ENCODE measurements at places on chromosomes 3 and 15.
A peak's percentile ranks its signal among the peaks of the same experiment; 100 is the strongest.

GRCh38 chr3:110314512-110315114 is 757.0 kb upstream of the NECTIN3 start:
- DNase-seq = peak; percentile 27

GRCh38 chr3:194306771-194307640 is 44.1 kb downstream of the CPN2 start:
- peak; percentile 43 for DNase-seq

GRCh38 chr15:96736384-96736783 is 405.9 kb downstream of the NR2F2 start:
- no peak for DNase-seq

DNA sequence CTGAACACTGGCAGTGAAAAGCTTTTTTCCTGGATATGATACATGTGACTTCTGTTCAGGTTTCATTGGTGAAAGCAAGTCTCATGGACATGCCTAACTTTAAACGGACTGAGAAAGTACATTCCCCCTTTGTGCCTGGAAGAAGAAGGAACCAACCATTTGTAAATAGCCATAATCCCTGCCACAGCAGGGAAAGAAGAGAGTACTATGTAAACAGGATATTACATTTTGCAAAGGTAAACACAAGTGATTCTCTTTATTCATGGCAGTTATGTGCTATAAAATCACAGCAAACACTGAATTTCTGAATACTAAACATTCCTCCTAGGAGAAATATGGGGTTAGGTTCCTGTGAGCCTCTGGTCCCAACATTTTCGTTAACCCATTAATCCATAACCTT is 46.8 kb downstream of the PRICKLE2 start:
- DNase-seq = no peak

DNA sequence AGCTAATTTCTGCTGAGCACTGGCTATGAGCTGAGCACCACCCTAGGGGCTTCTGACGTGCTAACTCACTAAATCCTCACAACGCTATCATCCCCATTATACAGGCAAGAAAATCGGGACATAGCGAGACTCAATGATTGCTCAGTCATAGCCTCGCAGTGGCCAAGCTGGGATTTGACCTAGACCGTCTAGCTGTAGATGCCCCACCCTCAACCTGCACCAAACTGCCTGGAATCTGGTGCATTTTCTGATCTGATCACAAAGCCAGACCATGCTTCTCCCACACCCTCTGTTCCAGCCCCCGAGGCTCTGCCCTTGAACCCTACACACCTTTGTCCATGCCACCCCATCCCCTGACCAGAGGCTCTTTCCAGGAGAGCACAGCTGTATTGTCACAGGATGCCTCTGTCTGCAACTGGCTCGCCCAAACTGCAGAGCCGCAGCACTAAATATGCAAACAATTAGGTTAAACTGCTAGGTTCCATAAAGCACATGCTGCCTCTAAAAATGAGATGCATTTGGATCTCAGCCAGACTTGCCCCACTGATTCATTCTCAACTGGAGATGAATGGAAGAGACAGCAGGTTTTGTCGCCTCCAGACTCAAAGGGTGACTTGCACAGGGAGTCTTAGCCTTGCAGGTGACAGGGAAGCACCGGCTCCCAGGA is 95.2 kb downstream of the NUP210 start:
- DNase-seq = no peak

DNA sequence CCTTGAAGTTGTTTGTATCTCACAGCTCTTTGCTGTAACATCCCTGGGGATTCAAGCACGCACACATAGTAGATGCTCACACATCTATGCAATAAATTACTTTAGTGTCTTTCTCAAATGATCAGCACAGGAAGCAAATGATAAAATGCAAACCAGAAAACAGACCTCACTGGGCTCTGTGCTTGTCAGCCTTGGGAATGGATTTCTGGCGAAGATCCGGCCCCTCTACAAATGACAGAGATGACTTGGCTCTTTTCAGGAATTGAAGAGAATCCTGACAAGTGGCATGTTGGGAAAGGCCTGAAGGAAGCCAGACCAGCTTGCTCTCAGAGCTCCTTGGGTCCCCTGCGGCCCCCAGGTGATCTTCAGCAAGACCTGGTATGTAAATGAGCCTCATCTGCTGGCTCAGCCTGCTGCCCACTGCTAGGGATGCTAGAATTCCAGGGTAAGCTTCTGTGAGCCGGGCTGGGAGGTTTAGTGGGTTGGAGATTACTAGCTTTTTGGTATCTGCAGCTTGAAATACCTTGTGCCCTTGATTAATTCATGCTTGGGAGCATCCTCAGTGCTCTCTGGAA is 54.1 kb downstream of the LPP start:
- no peak for DNase-seq

GRCh38 chr3:25386686-25387255 is 41.3 kb upstream of the RARB start:
- DNase-seq = no peak

- peak; percentile 83 for DNase-seq
These were observed 78.4 kb downstream of the IQSEC1 start for GRCh38 chr3:12994607-12995388.

DNA sequence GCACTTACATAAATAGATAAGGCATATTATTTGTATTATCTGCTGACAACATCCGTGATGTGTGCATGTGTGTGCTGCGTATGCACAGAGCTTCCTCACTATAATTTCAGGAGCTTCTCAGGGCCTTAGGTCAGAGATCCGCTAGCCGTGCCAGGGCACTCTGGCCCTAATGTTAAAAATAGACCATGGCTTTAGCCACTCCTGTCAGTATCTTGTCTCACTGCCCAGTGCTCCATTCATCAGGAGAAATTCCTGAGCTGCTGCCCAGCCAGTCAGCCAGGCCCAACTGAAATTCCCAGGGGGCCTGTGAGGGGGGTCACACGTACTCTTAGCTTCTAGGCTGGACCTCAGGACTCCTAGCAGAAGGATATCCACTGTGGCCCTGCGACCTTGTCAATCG is 70.0 kb upstream of the ABHD2 start:
- DNase-seq = no peak

DNA sequence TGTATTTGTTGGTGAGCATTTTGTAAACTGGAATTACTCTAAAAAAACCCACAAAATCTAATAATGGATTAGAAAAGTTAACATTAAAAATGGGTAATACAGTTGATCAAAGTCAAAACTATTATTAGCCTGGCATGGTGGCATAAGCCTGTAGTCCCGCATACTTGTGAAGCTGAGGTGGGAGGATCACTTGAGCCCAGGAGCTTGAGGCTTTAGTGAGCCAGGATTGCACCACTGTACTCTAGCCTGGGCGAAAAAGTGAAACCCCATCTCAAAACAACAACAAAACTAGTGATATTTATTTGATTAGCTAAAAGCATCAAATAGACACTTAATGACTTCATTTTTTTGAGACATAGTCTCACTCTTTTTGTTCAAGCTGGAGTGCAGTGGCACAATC is 3.6 kb downstream of the SNX1 start:
- DNase-seq = no peak

DNA sequence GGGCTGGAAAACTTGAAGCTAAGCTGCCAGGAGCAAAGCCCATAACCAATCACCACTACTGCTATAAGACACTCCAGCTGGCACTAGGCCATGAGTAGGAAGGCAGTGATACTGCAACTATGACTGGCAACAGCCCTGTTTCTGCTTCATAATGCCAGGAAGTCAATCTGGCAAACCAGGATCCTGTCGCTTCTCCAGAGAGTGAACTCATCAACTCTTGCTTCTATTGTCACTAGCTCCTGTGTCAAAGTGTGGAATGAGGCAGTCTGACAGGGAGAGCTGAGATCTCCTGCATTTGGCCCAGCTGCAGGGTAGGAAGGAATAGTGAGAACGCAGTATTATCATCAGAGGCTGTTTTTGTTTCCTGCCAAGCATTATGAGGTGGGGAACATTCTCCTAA is 105.3 kb downstream of the CTNNB1 start:
- DNase-seq = no peak

GRCh38 chr3:10983219-10983916 is 9.2 kb upstream of the SLC6A1 start:
- DNase-seq = no peak

GRCh38 chr3:4963669-4964570 is 15.3 kb upstream of the BHLHE40 start:
- no peak for DNase-seq

- no peak for DNase-seq
These were observed 1.5 kb downstream of the ZIC4 start for GRCh38 chr3:147404800-147405230.

DNA sequence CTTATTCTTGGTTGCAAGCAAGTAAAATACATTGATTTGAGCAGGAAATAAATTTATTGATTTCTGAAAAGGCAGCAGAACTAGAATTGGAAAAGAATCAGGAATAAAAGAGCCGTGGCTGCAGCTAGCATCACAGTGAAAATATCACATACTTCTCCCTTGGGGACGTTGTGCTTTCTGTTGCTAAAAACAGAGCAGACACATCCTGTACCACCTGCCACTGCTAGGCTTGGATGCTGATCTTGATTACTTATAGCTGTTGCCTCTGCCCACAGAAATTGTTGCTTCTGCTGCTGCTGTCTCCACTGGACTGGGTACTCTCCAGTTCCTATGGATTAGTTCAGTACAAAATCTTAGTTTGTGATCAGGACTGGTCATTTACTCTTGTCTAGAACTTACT is 283.8 kb downstream of the C3orf38 start:
- no peak for DNase-seq

DNA sequence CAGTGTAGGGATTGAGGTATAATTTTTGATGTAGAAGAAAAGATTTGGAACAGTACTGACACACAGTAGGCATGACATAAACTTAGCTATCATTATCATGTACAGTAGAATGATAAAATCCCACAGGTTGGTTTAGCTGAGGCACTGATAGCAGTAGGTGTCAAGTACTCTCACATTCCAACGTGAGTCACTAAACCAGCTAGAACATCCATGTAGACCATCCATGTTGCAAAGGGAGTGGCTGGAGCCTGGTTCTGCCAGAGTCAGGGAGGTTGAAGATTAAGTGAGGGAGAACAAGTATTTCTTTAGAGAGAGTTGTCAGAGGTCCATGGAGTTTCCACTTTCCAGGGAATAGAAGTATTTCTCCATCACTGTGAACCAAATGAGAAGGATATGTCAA is 157.2 kb upstream of the TMEM108 start:
- no peak for DNase-seq

Data from T-helper 2 cell treated with Interferon-gamma antibody and Interleukin-4, amounts not matched to agents 5 μg/mL and 100 μg/mL, for 36 hours (primary cell).